Urothelium cell line (cell line): ENCODE measurements at places on chromosomes 16 and 17.
A peak's percentile ranks its signal among the peaks of the same experiment; 100 is the strongest.

DNA sequence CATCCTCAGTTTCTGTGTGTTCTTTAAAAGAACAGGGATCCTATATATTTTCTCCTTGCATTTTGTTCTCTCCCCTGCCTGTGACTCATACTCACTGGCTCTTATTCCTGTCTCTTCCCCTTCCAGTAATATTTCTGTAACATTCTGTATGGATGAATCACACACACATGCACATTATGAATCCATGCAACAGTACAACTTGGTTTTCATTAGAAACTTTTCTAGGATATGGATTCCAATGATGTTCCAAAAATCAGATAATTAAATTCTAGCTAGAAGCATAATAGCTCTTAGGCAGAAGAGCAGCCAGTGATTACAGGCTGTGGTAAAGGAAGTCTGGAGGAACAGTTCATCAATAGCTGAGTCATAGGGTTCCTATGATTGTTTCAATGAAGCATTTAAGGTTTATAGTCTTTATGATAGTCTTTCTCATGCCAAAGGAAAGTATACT, 119.6 kb upstream of the PMFBP1 start:
- DNase-seq: peak; percentile 70

GRCh38 chr16:529012-529575, 1.6 kb downstream of the CAPN15 start:
- no peak for DNase-seq

- no peak for DNase-seq
These were observed 93.9 kb downstream of the SDR42E1 start for GRCh38 chr16:81917375-81917774.

DNA sequence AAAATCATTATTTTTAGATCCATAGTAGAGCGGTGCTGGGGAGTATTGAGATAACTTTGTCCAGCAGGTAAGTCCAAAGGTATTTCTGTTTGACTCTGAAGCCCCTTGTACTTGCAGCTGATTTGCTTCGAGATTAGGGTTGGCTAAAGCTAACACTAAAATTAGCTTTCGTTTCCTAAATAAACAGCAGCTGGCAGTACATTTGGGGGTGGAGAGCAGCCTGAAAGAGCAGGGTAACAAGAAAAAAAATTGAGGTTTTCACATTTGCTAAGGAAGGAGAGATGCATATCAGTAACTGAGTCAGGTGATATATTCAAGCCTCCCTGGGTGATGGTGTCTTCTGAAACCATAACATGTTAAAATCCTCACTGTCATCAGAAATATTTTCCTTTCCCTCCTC, 37.4 kb upstream of the TMC5 start:
- DNase-seq: no peak

GRCh38 chr17:81909966-81910839, 996 bp downstream of the PCYT2 start:
- DNase-seq: no peak

- DNase-seq: no peak
These were observed 20.7 kb downstream of the TRAP1 start for GRCh38 chr16:3696425-3697218.

- DNase-seq: no peak
These were observed 20.5 kb downstream of the ERN1 start for GRCh38 chr17:64109400-64109799.

GRCh38 chr17:80785477-80786178, 206.0 kb upstream of the CHMP6 start:
- DNase-seq: no peak

DNA sequence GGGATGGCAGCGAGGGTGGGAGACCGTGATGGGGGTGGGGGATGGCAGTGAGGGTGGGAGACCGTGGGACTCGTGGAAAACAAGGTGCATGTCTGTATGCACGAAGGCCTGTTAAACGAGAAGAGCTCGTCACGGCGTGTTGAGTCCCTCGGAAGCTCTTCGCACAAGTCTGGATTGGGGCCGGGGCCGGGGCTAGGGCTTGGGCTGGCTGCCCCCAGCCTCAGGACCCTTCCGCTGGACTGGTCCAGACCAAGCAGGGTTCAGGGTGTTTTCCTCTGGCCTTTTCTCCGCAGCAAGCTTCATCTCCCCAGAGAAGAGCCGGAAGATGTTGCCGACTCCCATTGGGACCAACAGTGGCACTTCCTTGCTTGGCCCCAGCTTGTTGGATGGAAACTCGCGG, 7.7 kb upstream of the JPT2 start:
- DNase-seq: no peak

GRCh38 chr16:83906683-83907082, 7.8 kb downstream of the MLYCD start:
- DNase-seq: no peak

GRCh38 chr17:50114849-50115357, 15.1 kb downstream of the SAMD14 start:
- peak; percentile 39 for DNase-seq

- DNase-seq: peak; percentile 93
These were observed 10.2 kb downstream of the LASP1 start for GRCh38 chr17:38879878-38880665.

- DNase-seq: no peak
These were observed 9.3 kb downstream of the CA7 start for GRCh38 chr16:66853261-66854139.

GRCh38 chr16:64809876-64810629, 311.8 kb downstream of the CDH11 start:
- DNase-seq: no peak

DNA sequence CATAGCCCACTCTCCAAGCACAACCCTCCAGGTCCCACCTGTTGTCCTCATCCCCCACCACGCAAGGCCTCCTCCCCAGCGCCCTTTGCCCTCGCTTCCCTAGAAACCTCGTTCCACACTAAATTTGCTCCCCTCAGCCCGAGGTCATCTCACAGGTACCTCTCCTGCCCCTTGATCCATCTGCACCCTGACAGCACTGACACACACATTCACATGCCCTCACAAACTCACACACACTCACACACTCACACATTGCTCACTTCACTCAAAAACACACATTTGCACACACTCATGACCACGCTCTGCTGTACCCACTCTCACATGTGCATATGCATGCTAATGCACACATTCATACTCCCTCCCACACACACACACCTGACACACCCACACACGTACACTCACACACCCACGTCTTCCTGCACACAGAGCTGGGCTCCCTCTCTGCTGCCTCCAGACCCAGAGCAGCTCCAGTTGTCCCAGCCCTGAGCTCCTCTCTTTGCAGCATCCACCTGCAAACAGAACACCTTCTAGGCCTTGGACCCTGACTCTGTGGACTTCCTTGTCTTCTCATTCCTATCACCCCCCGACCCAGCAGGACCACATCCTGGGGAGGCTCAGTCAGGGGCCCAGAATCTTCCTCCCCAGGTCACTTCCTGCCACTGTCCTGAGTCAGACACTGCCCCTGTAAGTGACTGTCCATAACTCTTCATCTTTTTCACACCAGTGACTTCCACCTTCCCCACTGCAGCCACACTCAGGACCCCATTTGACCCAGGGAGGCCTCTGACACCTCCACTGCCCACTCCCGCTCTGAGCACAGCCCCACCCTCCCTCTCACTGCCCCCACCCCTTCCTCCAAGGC, 4.9 kb downstream of the ASGR2 start:
- no peak for DNase-seq

GRCh38 chr16:88606148-88606757, 32.1 kb upstream of the IL17C start:
- no peak for DNase-seq

DNA sequence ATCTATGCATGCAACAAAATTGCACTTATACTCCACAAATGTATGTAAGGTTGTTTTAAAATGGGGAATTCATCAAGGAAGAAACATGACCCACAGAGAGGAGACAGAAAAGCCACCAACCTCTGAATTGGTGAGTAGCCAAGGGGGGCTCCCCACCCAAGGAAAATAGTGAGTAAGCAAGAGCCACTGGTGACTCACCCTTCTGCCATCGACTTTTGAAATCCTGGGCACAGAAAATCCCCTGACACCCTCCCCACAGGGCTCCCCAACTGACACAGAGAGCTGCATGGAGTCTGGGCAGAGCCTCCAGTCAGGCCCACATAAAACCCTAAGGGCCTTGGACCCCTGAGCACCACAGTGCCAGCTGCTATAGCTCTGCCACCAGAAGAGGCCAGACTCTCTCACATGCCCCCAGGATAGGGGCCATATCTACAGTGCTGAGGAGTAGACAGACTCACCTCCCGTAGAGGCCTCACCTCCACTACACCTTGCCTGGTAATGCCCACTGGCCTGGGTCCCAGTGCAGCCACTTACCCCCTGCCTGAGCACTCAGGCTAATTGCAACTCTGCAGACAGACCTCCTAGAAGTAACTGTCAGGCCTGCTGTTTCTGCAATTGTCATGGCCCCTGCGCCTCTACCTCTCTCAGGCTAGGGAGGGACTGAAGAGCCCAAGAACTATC, 244.7 kb upstream of the WSB1 start:
- DNase-seq: peak; percentile 48

GRCh38 chr17:19387921-19388521, 1.0 kb upstream of the MFAP4 start:
- DNase-seq: no peak

- no peak for DNase-seq
These were observed 1.3 kb downstream of the ZNF276 start for GRCh38 chr16:89722392-89723278.

DNA sequence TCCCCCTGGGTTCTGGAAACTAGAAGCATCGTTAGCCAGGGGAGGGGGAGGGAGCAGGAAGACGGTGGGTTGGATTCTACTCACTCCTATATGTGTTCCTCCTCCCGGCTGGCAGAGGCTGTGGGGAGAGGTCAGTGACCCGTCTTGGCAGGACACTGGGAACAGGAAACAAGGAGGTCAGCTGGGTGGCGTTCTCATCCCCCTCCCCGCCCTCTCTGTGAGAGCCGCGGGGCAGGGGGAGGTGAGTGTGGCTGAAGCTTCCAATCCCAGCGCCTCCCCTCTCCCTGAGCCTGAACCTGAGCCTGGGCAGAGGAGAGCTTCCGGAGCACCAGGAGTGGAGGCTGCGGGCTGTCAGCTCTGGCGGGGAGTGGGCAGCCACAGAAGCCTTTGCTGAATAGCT, 12.5 kb downstream of the GPRC5C start:
- DNase-seq: no peak

- DNase-seq: peak; percentile 97
These were observed 12.3 kb downstream of the COPZ2 start for GRCh38 chr17:48025040-48025903.

- no peak for DNase-seq
These were observed 67.2 kb upstream of the CIBAR2 start for GRCh38 chr16:85179344-85180046.

- peak; percentile 88 for DNase-seq
These were observed 756 bp downstream of the TAX1BP3 start for GRCh38 chr17:3667366-3668278.

- no peak for DNase-seq
These were observed 17.4 kb downstream of the GAA start for GRCh38 chr17:80118601-80119270.

- peak; percentile 42 for DNase-seq
These were observed 2.1 kb downstream of the HES7 start for GRCh38 chr17:8121681-8122421.

GRCh38 chr17:77373299-77374169, 232.8 kb downstream of the SEC14L1 start:
- DNase-seq: no peak

GRCh38 chr16:89737341-89738071, 16.2 kb downstream of the ZNF276 start:
- no peak for DNase-seq

DNA sequence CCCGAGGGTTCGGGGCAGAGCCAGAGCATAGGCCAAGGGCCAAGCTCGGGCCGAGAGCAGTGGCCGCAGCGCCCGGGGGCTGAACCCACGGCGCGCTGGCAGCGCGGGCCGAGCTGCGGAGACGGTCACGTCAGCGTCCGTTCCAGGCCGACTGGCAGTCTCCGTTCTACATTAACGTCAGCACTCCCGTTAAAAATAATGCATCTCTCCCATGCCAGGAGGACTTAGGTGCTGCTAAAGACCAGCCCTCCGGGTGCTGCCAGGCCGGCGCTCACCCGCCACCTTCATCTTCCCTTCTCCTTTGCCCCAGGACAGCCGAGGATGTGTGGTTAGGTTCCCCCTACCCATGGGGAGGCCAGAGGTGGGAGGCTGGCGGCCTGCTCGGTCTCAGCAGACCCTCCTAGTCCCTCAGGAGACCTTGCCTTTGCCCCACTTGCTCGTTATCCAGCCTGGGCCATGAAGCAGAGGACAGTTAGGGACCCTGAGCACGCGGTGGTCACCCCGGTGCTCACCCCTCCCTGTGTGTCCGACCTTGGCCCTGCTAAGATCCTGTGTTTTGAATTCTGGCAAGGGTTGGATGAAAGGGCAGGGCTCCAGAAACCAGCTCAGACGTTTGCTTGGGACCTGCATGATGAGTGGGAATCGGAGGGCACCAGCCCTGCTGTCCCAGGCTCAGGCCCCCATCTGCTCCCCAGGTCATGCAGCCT, 572 bp downstream of the MPG start:
- no peak for DNase-seq

- DNase-seq: no peak
These were observed 179.4 kb upstream of the SDK2 start for GRCh38 chr17:73823684-73824083.

DNA sequence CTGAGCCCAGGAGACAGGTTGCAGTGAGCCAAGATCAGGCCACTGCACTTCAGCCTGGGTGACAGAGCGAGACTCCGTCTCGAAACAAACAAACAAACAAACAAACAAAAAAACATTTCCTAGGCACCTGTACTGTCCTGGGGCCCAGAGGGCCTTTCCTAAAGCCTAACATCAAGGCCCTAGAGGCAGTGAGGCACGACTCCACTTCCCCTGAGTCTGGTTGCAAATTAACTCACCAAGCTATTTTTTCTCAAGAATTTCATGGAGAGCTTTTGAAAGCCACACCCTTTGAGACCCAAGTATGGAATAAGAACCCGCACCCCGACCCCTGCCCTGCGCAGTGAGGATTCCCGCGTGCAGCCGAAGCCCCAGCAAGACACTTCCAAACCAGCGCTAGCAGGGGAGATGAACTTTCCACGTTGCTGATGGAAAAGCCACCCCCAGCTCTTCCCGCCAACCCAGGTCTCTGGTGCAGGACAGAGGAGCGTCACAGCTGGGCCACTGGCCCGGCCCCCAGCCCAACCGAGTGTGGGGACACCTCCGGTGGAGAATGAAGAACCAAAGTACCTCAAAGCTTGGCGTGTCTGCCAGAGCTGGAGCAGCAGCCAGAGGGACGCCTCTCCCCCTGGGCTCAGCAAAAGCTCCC, 1.2 kb downstream of the CHST5 start:
- no peak for DNase-seq

DNA sequence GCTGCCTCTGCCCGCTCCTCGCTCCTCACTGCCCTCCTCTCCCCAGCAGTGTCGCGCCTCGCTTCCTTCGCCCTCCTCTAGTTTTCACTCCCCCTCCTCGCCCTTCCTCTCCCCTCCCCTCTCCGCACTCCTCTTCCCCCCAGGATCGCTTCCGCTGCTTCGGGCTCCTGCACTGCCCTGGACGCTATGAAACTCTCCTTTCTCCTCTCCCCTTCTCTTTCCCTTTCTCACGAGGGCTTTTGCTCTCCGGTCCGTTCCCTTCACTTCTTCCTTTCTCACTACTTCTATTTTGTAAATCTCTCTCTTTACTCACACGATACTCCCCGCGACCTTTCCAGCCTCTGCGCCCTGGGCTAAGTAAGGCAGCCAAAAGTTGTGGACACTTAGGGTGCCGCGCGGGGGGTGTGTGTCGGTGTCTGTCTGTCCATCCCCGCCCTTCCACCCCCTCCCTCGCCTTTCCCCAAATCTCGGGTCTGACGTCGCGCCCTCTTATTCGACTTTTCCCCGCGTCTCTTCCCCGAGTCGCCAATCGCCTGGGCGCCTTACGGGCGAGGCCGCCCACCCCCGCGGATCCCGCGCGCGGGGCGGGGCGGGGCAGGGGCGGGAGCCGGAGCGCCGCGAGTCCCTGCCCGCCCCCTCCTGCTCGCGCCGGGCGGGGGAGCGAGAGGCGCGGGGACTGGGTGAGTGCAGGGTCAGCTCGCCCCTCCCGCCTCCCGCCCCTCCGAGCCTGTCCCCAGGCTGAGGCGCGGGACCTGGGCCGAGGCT, at the start of gene IRX3:
Gene IRX3, minus strand, starts transcription at position 422 of the 765 bp plus-strand sequence. CDS start 737 bp downstream, outside the sequence.
- peak; percentile 95 for DNase-seq
